Activated CD8-positive, alpha-beta memory T cell treated with anti-CD3 and anti-CD28 coated beads for 48 hours (primary cell): ENCODE measurements at places on chromosomes 12 and 14.

DNA sequence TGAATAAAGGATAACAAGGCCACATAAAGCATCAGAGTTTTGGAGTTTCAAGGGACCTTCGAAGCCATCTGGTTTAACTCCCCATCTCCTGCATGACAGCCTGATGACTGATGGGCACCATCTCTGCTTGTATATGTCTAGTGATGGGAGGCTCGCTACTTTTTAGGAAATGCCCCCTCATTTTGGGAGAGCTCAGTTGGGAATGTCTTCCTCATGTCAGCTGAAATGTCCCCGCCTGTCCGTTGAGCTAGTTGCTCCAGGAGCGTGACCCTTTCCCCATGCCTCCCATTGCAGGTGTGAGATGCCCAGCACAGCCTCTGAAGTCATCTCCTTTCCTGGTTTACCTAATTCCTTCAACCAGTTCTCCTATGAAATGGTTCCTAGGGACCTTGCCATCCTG lies 69.6 kb upstream of the CAPRIN2 start:
- DNase-seq, result no peak

DNA sequence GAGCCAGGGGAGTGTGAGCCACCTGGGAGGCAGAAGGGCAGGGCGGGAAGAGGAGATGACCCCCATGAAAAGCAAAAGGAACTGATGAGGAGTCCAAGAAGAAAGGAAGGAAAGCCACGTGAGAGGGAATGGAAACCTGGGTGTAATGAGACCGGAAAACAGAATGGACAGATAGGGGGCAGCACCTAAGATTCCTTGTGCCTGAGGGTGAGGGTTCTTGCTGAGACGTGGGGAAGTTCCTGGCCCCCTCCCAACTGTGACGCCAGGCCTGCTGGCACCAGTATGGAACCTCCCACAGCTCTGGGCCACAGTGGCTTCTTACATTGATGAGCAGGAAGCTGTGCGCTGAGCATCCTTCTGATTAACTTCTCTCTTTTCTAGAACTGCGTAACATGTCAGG lies 30.8 kb downstream of the TTC7B start:
- no peak for DNase-seq

DNA sequence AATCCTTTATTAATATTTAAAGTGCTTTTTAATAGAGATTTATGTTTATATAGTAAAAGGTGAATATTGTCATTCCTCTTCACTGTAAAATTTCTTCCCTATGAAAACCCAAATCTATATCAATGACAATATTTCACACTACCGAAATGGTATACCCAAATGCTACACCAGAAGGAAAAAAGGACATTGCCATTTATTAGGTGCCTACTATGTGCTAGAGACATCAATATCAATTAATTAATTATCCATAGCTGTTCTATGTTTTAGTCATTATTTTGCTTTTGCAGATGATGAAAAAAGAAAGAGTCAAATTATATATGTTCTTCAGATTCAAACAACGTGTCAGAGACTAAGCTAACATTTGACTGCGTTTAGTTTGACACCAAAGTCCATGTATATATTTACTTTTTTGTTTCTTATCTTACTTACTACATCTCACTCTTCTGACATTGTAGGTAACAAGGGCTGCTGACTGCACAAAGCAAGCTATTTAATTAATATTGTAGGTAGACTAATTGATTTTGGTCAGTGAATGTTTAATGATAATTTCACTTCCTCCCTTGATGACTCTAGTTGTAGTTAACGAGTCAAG lies 614.0 kb upstream of the FOXG1 start:
- DNase-seq, result no peak

GRCh38 chr12:64965920-64966319 lies 141.5 kb downstream of the TBC1D30 start:
- DNase-seq, result no peak

DNA sequence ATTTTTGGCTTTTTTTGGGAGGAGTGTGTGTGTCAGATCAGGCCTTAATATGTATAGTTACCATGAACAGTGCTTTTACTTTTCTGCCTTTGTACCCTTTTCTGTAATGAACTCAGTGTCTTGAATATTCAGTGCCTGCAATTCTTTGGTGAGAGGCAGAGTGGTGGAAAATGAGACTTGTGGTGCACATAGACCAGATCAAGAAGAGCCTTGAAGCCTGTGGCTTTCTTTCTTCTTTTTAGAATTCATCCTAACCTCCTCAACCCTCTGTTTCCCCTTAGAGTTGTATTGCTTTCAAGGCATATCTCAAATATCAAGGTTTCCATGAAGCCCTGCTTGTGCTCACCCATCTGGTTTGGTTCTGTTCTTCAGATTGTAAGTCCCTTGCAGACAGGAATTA lies 2.6 kb downstream of the YLPM1 start:
- DNase-seq, result no peak

DNA sequence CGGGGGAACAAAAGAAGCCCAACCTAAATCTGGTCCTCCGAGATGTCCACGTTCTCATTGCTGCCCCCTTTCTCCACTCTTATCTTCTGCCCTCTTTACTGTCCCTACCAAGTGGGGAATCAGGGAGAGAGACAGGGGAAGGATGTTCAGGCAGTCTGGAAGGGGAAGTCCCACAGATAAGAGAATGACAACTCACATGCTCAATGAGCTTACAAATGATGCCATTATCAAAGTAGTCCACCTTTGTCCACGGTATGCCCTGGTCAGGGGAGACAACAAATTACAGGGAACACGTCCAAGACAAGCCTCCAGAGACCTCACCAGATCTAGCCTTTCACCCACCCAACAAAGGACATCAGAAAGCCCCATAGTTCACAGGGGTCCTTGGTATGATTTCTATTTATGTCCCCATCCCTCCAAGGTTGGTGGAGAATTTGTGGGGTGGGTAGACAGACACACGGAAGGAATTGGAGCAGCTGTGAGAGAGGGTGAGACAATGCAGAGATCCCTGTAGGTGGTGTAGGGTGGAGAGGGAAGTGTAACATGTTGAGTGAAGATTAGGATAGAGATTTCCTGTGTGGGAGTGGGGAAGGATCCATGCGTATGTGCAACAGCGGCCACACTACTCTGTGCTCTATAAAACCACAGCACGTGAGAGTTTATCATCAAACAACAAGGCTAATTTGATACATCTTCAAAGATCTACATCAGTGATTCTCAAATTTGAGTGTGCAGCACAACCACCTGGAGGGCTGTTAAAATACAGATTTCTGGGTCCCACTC lies 10.7 kb downstream of the MYO1A start:
- no peak for DNase-seq

GRCh38 chr12:43848226-43848507 lies 12.3 kb downstream of the TMEM117 start:
- no peak for DNase-seq

DNA sequence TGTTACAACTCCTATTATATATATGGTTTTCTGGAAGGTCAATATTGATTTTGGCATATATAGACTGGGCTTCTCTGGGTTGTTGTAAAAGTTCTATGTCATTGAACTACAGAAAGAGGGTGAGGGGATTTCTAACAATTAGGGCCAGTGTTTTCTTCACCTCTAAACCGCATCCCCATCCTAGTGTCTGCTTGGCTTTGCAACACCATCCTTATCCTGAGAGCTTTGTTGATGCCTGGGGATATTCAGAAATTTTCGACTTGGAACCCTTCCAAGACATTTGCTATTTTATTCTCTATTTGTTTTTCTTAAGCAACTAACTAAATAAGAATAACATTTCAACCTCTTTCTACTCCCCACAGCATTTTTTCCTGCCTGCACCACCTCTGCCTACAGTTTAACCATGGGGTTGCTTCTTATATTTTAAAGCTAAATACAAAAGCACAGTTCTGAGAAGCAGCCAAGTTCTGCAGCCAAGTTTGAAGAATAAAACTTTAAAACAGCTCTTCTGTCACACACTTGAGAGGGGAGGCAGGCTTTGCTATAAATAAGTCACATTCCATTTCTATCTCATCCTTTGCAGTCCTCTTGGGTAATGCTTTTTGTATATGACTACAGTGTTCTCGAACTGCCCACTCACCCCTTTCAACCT lies 53.4 kb downstream of the RGS6 start:
- DNase-seq, result no peak

DNA sequence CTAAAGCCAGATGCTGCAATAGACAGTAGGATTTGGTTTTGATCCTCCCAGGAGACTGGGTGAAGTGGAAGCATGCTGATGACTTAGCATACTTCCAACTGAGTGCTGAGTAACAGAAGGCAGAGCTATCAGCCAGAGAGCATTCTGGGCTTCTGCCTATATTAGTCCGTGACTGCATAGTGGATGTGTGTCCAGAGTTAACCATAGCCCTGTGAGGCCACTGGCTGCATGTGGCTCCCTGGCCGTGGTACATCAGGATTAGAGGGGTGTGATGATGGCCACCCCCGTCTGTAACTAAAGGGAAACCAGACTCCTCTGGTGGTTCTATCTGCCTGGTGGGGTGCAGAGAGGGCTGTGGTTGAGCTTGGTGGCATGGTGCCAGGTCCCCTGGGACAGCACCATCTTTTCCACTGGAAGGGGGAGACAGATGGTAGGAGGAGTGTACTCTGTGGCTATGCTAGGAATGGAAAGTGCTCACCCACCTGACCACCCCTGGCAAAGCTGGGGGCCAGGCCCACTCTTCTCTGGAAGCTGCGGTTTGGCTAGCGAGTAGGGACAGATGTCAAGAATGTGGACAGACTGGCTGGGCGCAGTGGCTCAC lies 27.4 kb downstream of the ABCD4 start:
- DNase-seq, result no peak

DNA sequence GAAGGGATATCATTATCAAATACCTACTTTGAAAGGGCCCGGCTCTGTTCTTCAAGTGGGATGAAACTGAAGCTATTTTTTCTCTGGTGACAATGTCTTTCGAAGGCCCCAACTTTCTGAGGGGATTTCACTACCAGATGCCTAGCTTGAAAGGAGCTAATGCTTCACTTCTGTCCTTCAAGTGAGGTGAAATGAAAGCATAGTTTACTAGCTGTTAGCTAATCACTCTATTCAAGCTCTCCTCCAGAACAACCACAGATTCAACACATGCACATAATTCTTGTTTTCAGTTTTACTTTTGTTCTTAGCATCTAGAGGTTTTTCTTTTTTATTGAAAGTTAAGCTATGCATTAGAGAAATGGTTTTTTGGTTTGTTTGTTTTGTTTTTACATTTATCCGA lies 571.4 kb downstream of the NOVA1 start:
- no peak for DNase-seq

- DNase-seq, result no peak
Measured at GRCh38 chr12:58647495-58647894, 272.8 kb downstream of the LRIG3 start.

DNA sequence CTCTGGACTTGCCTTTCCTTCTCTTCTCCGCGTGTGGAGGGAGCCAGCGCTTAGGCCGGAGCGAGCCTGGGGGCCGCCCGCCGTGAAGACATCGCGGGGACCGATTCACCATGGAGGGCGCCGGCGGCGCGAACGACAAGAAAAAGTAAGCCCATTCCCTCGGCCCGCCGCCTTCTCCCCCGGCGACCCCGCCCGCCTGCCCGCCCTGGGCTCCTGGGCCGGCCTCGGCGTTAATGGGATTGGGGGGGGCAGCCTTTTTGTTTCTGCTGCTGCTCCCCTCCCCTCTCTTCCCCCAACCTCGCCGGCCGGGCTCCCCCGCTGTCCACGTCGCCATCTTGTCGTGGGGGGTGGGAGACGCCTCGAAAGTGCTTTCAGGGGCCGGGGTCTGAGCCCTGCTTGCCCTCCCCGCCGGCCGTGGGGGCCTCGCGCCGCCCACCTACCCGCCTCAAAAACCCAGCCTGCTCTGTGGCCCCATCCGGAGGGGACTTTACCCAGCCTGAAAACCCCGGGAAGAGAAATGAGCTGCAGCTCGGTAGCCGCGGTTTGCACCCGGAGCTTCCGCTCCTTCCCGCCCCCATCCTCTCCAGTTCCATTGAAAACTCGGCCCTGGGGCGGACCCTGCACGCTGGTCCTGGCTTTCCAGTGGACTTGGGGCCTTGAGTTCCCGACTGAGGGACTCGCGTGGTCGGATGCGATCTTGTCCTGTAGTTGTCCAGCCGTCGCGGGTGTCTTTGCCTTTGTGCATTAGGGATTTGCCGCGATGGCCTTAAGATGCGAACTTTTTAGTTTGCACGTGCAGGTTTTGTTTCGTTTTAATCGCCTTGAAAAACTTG lies 598 bp downstream of the HIF1A start:
- peak; percentile 34 for DNase-seq

GRCh38 chr12:77160931-77161330 lies 95.6 kb upstream of the E2F7 start:
- DNase-seq, result no peak

DNA sequence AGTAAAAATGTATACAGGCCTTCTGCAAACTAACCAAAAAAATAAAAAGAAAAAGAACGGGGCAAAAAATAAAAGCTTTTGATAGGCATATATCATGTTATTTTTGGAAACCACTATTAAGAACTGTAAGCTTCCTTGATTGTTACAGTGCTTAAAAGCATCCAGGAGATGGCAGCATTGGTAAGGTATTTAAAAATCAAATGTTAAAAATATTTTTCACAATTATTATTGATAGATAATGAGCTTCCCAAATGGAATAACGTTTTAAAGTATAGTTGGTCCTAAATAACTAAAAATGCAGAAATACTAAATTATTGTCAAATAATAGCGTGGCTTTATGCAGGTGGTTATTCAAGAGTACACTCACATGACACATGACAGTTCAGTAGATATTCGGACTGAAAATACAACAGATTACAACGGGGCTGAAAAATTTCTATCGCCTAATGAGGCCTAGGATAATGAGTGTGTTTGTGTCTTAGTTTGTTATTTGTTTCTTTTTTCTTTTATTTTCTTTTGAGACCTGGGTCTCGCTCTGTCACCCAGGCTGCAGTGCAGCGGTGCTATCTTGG lies 127.2 kb upstream of the ATF7IP start:
- no peak for DNase-seq

- DNase-seq, result no peak
Measured at GRCh38 chr12:106082216-106083175, 56.3 kb downstream of the NUAK1 start.

DNA sequence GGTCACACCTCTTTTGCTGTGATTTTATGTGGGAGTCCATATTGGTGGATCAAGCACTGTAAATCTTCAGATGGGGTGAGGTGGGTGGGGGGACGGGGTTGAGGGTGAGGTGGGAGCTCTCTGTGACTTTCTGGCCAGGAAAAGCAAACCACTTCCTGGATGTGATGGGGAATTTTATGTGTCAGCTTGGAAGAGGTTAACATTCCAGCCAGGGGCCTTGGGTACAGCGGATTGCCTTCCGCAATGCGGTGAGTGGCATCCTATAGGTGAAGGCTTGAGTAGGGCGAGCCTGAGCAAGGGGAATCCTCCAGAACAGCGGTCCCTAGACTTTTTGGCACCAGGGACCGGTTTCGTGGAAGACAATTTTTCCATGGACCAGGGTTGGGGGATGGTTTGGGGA lies 36.2 kb downstream of the DLK1 start:
- DNase-seq, result no peak

- no peak for DNase-seq
Measured at GRCh38 chr14:75559451-75560222, 18.8 kb upstream of the FLVCR2 start.

GRCh38 chr14:71388336-71388735 lies 481.1 kb downstream of the PCNX1 start:
- DNase-seq, result no peak

- no peak for DNase-seq
Measured at GRCh38 chr12:114041590-114041989, 75.5 kb upstream of the RBM19 start.

- DNase-seq, result no peak
Measured at GRCh38 chr14:32421781-32422180, 92.7 kb downstream of the AKAP6 start.
